Daoy (cell line): ENCODE measurements at places on chromosomes 2 and 18. TPM values are rescaled to one million over a fixed set of nuclear protein-coding genes. Genes with fewer than 3 reads are reported as not detected.

The PROC gene
- not detected in 2 replicates for total RNA-seq

The SPP2 gene
- not detected in 2 replicates for total RNA-seq

The ARL4C gene
- total RNA-seq, result 40.4 and 42.6 TPM in 2 replicates

The ADCYAP1 gene
- 2.7 and 9.9 TPM in 2 replicates for total RNA-seq

DNA sequence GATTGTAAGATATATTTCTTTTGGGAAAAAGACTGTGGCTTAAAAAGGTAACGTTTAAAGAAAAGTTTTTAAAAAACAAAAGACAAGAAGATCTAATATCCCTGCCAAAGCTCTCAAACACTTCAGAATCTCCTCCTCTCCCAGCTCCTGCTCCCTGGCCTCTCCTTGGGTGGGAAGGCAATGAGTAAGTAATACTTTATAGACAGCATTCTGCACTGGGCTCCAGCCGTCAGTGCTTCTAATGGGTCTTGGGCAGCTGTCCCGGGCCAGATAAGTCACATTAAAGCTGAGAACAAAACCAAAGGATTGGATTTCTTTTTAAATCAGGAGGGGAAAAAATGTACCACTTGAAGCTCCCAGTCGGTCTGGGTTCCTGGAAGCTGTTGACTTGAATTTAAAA lies 133.7 kb downstream of the ALPK2 start:
- peak; percentile 16 for DNase-seq

DNA sequence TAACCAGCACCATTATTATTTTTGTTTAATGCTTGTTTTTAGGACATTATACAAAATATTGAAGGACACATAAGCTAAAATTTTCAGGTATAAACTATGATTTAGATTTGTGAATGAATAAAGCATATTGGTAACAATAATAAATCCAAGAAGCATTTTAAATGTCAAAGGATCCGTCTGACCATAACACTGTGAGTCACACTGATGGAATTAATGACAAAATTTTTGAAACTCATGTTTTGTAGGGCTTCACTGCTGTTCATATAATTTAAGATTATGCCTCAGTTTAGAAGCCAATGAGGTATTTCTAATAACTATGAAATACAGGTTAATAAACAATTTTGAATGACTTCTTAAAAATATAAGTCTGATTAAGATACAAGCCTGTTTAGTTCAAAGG lies 124.6 kb downstream of the TMEFF2 start:
- DNase-seq, result no peak

- DNase-seq, result peak; percentile 98
Observed at GRCh38 chr2:20584399-20585358, 66.2 kb downstream of the HS1BP3 start.

DNA sequence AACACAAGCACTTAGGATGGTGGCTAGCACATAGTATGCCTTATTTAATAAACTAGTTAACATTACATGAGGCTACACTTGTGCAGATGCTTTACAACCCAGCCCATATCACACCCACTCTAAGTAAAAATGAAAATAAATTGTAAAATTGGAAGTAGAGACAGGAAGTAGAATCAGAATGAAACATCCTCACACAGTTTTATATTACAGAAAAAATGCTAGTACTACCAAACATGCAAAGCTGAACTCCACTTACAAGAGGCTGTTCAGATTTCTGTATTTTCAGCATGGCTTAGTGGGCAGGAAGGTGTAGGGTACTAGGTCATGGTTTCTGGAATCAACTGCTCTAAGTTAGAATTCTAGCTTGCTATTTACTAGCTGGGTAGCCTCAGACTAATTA lies 18.2 kb upstream of the CRIM1 start:
- DNase-seq, result no peak

GRCh38 chr2:73072416-73072815 lies 904 bp upstream of the SFXN5 start:
- no peak for DNase-seq

DNA sequence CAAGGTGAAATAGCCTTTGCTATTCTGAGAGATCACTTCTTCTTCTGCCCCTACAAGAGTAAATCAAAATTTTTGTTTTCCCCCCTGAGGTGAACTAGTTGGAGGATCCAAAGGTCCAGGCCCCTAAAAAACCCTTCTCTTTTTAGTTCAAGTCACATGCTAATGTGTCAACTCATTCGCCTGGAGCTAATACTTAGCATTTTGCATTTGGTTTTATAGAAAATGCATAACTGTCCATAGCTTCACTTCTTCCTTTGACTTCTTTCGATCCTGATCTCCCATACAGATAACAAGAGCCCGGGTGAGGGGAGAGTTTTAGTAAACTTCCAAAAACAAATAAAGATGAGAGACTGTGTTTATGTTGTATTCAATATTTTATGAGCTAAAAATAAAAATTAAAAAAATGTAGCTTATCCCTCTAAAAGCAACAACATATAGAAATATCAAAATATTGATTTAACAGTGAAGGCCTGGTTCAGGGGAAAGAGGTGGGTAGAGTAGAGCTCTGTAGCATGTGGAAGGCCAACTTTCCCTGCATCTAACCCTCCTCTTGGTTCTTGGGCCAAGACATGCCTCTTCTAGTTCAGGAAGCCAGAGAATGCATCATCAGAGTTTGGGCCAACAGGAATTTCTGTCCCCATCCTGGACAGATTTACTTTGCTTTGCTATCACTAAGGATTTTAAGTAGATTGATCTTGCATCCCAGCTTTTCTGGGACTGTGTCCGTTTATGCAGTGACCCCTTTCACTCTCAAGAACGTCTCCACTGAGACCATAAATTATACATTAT lies 333.8 kb downstream of the ALK start:
- no peak for DNase-seq

GRCh38 chr2:26729311-26729710 lies 34.8 kb upstream of the SLC35F6 start:
- DNase-seq, result no peak

DNA sequence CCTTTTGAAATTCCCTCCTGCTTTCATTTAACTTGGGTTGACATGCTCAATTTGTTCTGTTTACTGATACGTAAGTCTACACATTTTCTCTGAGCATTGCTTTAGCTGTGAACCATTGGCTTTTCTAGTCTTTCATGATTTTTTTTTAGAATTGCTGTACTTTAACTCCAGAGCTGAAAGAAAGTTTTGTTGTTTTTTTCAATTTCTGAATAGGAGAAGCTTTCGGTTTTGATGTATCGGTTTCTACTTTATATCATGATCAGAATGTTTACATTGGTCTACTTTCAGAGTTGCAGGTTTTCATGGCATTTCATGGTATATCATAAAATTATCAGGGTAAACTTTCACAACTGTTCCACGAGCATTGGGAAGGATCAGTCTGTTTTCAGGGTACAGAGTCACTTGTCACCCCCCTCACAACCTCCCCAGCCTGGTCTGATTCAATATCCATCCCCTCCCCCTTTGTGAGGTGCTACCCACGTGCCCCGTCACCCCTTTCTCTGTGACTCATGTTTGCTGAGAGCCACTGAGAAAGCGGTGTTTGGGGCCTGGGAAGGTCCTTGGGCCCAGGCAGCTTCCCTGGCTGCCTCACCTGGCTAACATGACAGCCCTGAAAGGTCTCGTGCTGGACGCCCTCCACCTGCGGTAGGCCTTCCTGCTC lies 7.0 kb downstream of the ASTL start:
- no peak for DNase-seq

GRCh38 chr2:240187989-240188590 lies 47.6 kb upstream of the OTOS start:
- DNase-seq, result no peak
